Kidney tubule cell (primary cell): ENCODE measurements at places on chromosomes 6 and 20.

- DNase-seq, result no peak
Measured at GRCh38 chr20:23029324-23029723, 5.8 kb upstream of the SSTR4 start.

GRCh38 chr6:56729719-56730118, 87.0 kb upstream of the DST start:
- DNase-seq, result peak; percentile 56

- no peak for DNase-seq
Measured at GRCh38 chr6:100774681-100775080, 106.4 kb downstream of the ASCC3 start.

DNA sequence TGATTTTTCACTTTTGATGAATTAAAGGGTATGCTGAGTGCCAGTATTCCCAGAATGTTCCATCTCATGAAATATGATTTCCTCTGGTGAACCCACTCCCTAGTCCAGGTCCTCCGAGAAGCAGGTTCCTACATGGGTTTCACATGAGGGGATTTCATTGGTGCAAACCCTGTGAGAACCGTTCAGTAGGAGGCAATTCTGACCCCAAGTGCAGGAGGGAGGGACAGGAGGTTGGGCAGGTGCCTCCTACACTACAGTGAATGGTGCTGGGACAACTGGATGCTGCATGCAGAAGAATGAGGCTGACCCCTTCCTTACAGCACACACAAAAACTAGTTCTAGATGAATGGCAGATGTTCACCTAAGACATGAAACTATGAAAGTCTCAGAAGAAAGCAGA, 5.1 kb upstream of the ULBP2 start:
- DNase-seq, result no peak

DNA sequence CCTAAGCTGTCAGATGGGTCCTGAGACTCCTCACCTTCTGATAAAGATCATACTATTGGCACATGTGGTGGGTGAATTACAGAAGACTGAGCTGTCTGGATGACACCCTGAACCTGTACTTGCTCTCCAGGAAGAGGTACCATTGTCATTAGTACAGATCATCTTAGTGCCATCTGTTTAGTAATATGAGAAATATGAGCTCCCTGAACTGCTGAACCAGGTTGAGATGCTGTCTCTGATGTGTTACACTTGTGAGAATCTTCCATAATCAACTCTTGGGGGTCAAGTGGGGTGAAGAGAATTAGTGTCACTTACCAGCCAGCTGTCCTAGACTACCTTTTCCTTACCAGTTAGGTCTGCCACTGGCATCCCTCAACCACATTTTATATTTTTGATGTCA, 531.0 kb downstream of the EPHA7 start:
- DNase-seq, result no peak

GRCh38 chr20:64072498-64073063, 6.7 kb downstream of the RGS19 start:
- no peak for DNase-seq

DNA sequence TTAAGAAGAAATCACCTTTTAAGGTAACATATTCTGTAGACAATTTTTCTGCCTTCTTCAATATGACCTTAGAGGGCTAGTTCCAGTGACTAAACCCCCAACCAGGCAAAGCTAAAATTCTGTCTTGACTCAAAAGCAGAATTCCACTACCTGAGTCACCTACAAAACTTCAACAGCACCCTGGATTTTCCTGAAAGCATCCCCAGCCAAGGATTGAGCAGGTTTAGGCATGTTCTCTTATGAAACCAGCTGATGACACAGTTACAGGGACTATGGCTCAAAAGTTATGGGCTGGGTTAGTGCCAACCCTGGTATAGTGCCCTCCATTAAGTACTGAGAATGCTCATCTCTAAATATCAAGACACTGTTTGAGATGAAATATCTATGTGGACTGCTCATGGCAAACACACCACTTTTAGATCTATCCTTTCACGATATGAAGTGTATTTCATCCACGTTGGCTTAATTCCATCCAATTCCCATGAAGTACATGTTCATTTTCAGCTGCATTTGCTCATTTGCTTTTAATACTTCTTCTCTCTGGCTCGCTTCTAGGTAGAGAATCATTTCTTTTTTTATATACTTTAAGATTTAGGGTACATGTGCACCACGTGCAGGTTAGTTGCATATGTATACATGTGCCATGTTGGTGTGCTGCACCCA, 53.6 kb upstream of the TNFAIP3 start:
- DNase-seq, result peak; percentile 88

- peak; percentile 33 for DNase-seq
Measured at GRCh38 chr6:158730541-158730907, 80.7 kb downstream of the SYTL3 start.

DNA sequence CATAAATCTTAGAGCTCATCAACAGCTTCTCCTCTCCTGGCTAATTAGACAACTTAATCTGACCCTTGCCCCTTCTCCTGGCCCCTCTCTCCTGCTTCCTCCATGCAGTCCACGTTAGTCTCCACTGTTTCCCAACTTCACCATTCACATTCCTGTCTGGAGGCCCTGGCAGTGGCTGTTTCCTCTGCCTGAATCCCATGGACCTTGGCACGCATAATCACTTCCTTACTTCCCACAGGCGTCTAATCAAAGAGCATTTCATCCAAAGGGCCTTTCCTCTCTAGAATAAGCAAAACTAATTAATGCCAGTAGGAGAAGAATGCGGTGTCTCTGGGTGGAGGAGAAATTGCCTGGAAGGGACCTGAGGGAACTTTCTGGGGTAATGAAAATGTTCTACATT, 16.4 kb upstream of the XRN2 start:
- DNase-seq, result no peak

- peak; percentile 40 for DNase-seq
Measured at GRCh38 chr20:59850018-59850641, 83.3 kb downstream of the SYCP2 start.

DNA sequence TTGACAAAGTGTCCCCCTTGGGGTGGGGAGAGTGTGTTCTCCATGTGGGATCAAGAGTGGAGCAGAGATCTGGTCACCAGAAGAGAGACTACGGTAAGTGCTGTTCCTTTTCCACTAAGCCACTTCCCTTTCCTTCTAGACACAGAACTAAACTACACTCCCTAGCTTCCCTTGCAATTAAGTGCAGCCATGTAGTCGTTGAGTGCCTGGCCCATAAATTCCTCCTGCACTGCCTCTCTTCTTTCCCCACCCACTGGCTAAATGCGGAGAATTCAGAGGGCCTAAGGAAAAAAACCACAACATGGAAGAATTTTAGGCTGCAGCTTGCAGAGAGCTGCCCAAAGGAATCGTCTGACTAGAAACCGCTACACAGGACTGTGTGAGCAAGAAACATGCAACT, 1.5 kb downstream of the WDR27 start:
- peak; percentile 22 for DNase-seq

DNA sequence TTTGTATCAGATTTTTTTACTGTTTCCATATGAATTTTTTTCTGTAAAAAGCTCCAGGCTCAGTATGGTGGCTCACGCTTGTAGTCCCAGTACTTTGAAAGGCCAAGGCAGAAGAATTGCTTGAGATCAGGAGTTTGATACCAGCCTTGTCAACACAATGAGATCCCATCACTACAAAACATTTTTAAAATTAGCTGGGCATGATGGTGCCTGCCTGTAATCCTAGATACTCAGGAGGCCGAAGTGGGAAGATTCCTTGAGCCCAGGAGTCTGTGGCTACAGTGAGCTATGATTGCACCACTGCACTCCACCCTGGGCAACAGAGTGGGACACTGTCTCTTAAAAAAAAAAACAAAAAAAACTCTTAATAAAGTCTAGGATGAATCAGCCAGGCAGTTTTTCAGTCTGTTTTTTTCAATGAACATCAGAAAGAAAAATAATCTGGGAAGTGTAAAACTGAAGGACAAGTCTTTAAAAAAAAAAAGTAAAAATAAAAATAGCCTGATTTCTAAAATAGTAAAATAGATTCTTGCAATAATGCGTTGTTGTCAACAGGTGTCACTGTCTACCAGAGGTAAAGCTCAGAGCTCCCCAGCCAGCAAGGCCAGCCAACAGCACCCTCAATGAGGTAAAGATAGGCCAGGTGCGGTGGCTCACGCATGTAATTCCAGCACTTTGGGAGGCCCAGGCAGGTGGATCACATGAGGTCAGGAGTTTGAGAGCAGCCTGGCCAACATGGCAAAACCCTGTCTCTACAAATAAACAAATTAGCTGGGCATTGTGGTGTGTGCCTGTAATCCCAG, 9.3 kb upstream of the ATG5 start:
- peak; percentile 70 for DNase-seq

DNA sequence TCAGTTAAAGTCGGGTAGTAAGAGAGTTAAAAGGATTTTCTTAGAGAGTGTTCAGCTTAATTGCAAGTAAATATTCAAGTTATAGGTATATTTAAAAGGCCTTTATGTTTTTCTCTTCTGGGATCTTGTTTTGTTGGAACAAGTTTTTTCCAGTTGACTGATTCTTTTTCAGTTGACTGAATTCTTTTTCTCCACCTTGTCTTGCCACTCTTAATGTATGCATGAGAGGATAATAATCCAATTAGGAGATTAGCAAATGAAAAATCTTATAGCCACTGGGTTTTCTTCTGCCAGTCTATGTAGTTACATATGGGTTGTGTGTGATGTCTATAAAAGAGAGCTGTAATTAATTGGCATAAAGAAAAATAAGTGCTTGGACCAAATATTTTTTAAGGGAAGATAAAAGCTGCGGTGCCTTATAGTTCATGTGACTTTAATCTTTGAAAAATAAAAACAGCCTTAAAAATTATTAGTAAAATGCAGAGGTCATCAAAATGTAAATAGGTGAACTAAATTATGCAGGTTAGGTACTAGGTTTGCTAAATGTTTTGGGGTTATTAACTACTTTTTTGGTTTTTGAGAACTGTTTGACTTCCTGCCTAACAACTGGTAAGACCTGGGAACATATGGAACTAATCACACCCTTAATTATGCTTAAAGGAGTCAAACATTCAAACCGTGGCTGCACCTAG, 367.2 kb downstream of the HTR1B start:
- no peak for DNase-seq

GRCh38 chr20:20065361-20065760, 13.0 kb downstream of the CFAP61 start:
- no peak for DNase-seq

- peak; percentile 50 for DNase-seq
Measured at GRCh38 chr6:74598462-74599393, 607.1 kb downstream of the COL12A1 start.

DNA sequence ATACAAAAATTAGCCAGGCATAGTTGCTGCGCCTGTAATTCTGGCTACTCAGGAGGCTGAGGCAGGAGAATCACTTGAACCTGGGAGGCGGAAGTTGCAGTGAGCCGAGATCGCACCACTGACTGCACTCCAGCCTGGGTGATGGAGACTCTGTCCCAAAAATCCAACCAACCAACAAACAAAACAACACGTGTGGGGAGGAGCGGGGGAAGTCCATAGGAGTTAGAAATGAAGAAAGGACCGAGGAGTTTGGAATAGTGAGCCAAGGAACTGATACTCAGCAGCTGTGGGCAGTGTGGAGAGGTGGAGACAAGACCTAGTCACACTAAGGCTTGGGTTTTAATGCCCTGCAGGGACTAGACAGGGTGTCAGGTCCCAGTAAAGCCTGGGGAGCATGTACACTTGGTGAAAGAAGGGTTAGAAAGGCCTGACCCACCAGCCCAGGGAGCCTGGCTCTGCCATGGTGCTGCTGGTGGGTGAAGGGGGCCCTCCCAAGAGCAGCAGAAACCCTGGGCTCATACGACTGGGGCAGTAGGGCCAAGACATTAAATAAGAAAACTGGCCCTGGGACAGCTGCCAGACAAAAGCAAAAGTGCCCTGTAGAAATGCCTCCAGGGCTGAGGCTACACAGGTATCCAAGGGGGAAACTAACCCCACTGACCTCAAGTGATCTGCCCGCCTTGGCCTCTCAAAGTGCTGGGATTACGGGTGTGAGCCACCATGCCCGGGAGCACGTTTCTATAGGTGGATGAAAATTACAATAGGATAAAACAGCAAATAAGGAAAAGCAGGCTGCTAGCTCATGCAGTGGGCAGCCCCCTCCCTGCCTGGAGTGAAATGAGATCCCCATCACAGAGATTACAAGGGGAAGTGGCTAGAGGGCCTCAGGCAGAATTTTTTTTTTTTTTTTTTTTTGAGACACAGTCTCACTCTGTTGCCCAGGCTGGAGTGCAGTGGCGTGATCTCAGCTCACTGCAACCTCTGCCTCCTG, 58.0 kb downstream of the MYH7B start:
- DNase-seq, result no peak

GRCh38 chr6:142800240-142800639, 144.7 kb downstream of the HIVEP2 start:
- no peak for DNase-seq

- DNase-seq, result no peak
Measured at GRCh38 chr6:29800254-29800653, 27.4 kb upstream of the HLA-G start.

- DNase-seq, result no peak
Measured at GRCh38 chr20:50129662-50130355, 16.9 kb upstream of the UBE2V1 start.

DNA sequence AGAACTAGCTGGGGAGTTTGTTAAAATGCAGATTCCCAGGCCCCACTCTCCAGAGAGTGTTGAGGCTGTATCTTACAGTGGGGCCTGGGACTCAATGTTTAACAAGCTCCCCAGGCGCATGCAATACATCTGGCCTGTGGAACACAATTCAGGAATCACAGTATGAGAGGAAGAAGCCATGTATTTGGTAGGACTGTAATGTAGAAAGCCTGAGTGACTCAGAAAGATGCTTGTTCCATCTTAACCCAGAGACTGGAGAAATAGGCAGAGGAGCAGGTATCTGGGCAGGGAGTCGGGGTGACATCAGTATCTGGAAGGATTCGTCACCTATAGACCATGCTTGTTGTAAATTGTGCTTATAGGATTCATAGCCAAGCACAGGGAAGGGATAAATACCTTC, 90.5 kb downstream of the UNC5CL start:
- peak; percentile 29 for DNase-seq

- peak; percentile 72 for DNase-seq
Measured at GRCh38 chr20:21182832-21183563, 57.1 kb downstream of the KIZ start.

DNA sequence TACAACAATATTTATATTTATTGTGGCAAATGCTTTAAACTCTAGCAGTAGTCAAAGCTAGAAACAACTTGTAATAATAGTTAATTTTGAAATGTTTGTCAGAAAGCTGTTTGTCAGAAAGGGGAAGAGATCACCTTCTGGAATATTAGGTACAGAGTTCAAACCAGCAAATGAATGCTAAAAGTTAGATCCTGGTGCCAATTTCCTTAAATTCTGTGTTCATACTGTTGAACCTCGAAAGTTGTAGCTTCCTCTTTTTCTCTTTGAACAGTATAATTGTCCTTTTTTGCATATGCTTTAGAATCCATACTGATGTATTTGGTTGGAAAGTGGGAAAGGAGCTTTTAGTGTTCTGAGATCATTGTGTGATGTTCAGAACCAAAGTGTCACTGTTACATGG, 22.4 kb downstream of the ITCH start:
- DNase-seq, result no peak
